ENCODE measurements at places on chromosomes 6 and 20. TPM values are rescaled to one million over a fixed set of nuclear protein-coding genes. Genes with fewer than 3 reads are reported as not detected.

EEF1A2 gene
- 0.34 TPM for total RNA-seq

PKHD1 gene
- under 0.01 TPM for total RNA-seq

ACSS1 gene
- 29.8 TPM for total RNA-seq

PI16 gene
- total RNA-seq: not detected

OPRM1 gene
- not detected for total RNA-seq

FLRT3 gene
- total RNA-seq: 7.0 TPM

TTK gene
- total RNA-seq: 16.9 TPM

XRN2 gene
- total RNA-seq: 70.2 TPM

MYMX gene
- total RNA-seq: not detected

JPH2 gene
- total RNA-seq: 0.15 TPM
